ENCODE measurements at places on chromosomes 7 and 10.

DNA sequence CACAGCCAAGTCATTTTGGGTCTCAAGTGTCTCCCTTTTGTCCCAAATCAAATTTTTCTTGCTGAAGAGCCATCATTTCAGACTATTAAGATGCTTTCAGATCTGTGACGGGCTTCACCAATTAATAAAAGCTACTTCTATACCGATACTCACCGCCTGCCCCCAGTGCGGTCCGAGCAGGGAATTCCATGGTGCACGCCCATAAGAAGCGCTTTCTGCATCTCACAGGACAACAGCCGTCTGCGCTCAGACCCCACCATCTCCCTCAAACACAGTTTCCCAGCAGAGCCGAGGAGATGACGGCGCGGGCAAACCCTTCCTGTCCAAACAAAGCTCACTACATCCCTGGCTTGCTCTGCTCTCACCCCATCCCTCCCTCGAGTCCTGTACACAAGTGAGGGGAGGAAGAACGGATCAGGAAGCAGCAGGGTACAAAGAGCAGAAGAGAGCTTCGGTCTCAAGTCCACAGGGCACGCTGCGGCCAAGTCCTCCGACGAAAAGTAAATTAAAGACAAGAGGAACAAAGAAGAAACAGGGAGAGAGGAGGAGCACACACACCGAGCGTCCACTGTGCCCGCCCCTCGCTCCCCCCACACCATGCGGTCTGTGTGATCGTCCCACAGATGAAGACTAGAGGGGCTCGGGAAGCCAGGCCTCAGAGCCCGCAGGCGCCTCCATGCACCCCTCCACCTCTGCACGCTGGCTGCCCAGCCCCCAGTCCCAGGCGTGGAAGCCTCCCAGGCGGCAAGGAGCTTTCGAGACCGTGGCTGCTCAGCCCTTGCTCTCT is 121.9 kb downstream of the MAD1L1 start:
- DNase-seq, result no peak

DNA sequence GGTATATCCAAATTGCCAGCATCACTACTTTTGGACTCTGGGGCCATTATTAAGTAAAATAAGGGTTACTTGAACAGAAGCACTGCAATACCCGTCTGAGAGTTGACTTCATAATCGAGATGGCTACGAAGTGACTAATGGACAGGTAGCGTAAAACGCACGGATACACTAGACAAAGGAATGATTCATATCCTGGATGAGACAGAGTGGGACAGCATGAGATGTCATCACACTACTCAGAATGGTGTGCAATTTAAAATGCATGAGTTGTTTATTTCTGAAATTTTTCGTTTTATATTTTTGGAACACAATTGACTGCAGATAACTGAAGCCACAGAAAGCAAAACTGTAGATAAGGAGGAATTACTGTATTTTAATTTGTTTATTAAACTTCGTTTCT is 421.5 kb upstream of the LRGUK start:
- DNase-seq, result no peak

DNA sequence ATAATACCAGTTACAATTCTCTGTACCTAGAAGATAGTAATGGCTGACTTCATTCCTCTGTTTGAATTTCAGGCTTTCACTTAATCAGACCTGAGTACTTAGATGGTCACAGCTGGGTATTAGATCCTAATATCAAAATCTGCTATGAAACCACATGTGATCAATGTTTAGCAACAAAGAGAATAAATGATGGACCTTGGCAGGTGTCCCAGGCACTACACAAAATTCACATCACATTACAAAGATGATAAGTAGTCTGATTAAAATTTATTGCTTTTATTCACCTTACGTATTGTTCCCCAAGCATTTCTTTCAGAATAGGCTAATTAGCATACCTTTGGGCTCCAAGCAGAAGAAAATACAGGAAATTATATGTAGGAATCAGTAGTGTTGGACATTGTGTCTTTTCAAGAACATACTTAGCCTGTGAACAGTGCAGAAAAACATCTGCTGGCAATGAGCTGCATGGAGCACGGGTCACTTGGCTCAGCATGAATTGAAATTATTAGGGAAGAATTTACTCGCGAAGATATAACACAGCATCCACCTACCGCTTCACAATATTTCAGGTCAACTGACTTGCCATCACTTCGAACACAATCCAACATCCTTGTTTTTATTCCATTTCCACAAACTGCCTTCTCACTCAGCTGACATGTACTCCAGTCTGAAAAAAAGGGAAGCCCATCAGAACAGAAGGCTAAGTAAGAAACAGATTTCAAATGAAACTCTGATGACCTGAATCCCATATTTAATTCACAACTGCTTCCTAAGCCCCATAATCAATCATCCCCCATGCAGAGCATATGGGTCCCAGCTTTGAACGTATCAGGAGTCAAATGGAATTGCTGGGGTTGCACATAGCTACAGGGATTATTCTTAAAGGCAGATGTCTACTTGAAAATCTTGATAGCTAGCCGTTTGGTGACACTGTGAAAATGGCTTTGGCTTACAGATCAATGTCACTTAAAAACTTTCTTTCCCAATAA is 421.0 kb downstream of the THSD7A start:
- no peak for DNase-seq

DNA sequence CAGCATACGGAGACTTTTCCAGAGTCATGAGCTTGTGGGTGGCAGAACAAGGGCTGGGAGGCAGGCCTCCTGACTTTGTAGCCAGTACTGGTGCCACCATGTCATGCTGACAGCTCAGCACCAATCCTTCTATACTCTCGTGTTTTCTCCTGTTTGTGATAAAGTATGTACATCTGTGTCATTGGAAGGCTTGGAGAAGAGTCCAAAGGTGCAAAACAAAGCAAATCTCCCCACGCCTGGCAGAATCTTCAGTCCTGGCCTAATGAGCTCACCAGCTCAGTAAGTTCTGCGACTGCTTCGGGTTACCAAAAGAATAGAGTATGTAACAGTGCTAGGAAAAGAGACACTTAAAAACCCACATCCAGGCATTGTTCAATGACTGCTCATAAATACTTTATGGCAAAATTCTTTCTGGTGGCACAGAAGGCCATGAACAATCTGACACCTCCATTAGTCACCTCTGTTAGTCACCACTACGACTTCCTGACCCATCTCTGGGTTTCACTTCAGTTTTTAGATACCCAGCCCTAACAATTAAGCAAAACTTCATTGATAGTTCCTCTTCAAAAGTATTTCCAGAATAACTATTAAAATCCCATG is 24.5 kb downstream of the STEAP1 start:
- DNase-seq, result no peak

- no peak for DNase-seq
Observed at GRCh38 chr10:13894412-13895093, 307.8 kb downstream of the PRPF18 start.

- no peak for DNase-seq
Observed at GRCh38 chr7:22220941-22221340, 136.0 kb downstream of the RAPGEF5 start.

- no peak for DNase-seq
Observed at GRCh38 chr7:30201161-30201666, 66.4 kb downstream of the MTURN start.

GRCh38 chr10:102872163-102872562 is 2.9 kb downstream of the AS3MT start:
- DNase-seq, result no peak

DNA sequence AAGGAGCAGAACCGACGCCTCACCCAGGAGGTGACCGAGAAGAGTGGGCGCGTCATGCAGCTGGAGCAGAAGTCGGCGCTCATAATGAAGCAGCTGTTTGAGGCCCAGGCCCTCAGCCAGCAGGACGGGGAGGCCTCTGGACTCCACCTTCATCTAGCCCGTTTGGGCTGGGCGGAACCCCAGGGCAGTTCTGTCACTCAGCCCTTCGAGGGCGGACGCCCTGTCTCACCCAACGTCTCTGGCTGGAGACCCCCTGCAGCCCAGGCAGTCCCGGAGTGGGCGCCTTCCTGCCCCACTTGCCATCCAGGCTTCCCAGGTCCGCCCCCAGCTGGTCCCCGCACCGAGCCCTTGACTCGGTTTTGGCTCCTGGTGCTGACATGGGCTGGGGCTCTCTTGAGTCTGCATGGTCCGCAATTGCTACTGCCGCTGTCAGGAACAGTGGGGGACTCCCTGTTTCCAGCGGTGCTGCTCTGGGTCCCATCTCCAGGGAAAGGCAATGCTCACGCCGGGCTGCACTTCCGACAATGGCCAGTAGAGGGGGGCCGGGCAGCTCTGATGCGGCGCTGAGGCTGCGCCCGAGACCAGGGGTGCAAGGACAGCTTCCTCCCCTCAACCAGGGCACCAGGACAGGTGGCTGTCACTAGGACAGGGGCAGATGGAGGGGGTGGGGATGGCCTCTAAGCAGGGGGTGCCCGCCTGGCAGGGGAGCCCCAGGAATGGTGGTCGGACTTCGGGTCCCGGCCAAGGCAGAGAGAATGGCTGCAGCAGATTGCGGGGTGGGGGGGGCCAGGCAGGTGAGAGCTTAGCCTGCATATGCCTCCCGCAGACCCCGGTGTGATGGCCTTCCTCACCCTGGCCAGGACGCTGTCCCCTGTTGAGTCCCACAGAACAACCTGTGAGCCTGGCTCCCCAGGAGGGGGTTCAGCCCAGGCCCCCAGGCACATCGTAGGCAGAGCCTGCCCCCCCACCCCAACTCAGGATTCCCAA is 71.2 kb upstream of the KCTD7 start:
- peak; percentile 86 for DNase-seq

- no peak for DNase-seq
Observed at GRCh38 chr7:48078470-48078869, 10.6 kb upstream of the UPP1 start.

GRCh38 chr10:107010531-107010930 is 154.0 kb downstream of the SORCS1 start:
- no peak for DNase-seq

- no peak for DNase-seq
Observed at GRCh38 chr10:42992156-42992956, 84.5 kb upstream of the RET start.

GRCh38 chr10:57049096-57049495 is 688.0 kb upstream of the ZWINT start:
- no peak for DNase-seq

- no peak for DNase-seq
Observed at GRCh38 chr7:98097042-98097645, 9.5 kb upstream of the LMTK2 start.

DNA sequence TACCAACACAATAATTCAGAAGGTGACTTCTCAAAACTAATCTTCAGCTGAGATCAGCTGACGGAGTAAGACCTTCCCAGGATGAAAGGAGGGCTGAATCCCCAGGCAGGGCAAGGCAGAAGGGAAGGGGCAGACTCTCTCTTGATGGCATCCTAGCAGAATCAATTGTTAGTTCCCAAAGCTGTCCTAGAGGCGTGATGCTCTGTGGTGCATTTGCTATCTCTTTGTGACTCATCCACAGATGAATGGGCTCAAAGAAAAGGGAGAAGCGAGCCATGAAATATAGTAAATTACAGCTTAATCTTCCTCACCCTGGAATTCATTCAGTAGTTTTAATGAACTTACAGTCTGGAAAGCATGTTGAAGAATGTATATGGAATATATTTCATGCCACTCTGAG is 37.2 kb downstream of the PDE1C start:
- DNase-seq, result no peak

DNA sequence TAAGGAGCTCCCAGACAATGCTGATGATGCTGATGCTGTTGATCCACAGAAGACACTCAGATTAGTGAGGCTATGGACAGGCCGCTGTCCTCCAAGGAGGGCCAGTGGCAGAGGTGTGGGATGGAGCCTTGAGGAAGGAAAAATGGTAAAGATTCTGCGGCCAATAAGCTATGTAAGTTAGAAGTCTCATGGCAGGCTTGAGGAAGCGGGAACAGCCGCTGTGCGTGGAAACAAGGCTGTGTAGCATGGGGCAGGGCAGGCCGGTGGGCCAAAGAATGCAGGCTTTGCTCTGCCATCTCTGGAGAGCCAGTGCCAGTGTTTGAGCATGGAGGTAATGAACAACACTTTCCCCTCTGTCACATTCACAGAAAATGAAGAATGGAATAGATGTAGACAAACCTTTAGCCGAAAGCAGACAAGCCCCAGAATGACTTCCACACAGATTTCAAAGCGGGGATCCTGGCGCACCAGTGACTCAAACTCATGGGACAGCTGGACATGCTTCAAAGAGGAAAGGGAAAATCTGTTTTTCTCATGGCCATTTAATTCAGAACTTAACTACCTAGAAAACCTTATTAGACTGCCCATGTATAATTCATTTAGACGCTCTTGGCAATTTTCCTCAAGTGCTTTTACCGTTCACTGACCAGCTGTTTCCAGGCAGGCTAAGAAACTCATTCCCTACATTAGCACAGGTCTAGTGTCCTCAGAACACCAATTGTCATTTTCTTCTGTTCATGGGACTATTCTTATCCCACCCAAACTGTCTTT is 16.9 kb upstream of the FIGNL1 start:
- no peak for DNase-seq

- no peak for DNase-seq
Observed at GRCh38 chr7:106257752-106258151, 27.0 kb downstream of the NAMPT start.

DNA sequence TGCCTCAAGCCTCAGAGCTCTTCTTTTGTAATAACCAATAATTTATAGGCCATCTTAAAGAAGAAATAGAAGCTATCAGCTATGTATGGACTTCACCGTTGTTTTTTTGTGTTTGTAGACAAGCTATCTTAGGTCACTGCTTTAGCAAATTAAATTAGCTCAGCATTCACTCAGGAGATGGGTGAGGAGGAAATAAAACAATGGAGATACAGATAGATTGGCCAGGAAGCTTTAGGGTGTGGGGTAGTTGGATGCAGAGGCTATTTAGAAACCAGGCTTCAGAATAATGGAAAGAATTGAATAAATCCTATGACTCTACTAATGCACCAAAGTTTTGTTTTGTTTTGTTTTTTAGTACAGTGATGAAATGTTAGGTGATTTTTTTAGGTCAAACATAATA is 66.1 kb downstream of the MDFIC start:
- no peak for DNase-seq

- DNase-seq, result no peak
Observed at GRCh38 chr7:126079151-126079550, 1149.5 kb upstream of the POT1 start.

DNA sequence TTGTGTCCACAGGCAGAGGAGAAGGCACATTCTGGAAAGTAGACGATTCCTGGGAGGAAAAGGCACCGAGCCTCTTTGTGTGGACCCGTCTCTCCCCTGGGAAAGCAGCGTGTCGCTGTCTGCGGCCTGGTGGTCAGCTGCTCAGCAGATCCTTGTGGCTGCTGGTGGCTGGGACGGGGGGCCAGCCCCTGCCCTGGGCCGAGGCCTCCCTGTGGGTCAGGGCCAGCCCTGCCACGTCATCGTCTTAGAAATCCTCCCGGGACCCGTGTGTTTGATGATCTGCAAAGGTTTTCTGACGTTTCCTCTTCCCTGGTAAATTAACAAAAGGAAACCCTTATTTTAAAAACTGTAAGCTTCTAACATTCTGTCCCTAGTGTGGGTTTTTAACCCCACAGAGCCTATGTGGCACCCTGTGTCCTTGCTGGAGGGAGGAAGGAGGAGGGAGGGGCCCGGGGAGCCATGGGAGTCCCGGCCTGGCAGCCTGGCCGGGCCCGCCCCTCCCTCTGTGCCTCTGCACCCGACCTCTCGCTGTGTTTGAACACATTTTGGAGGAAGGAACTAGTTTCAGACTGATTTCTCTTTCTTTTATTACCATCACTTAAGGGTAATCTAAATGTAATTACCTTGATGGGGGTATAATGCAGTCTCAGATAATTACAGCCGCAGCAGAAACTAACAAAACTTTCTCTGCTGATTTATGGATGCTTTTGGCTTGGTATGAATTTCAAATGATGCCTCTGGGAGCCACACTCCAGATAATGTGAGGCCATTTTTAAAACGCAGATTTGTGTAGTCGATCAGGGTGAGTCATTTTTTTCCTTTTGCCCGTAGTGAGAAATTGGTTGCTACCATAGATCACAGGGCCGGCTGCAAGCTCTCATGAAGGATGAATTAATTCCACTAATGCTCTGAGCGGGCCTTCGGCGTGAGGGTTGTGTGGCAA is 85.5 kb downstream of the NKX6-2 start:
- no peak for DNase-seq
